CD14-positive monocyte (primary cell): ENCODE measurements at places on chromosomes 7 and 10. TPM values are rescaled to one million over a fixed set of nuclear protein-coding genes. Genes with fewer than 3 reads are reported as not detected.

The CLDN12 gene
- 0.32 TPM for polyA plus RNA-seq

The IFIT2 gene
- 7.5 and 9.7 TPM in 2 replicates for polyA plus RNA-seq

The NXPH1 gene
- polyA plus RNA-seq = not detected

The HOXA2 gene
- not detected for polyA plus RNA-seq

The SPDYE9 gene
- polyA plus RNA-seq = not detected

The EMX2 gene
- polyA plus RNA-seq = not detected

GRCh38 chr7:148847815-148848734, 36.0 kb downstream of the EZH2 start:
- no peak for DNase-seq

- no peak for DNase-seq
These were observed 37.0 kb upstream of the MXI1 start for GRCh38 chr10:110170142-110170971.

DNA sequence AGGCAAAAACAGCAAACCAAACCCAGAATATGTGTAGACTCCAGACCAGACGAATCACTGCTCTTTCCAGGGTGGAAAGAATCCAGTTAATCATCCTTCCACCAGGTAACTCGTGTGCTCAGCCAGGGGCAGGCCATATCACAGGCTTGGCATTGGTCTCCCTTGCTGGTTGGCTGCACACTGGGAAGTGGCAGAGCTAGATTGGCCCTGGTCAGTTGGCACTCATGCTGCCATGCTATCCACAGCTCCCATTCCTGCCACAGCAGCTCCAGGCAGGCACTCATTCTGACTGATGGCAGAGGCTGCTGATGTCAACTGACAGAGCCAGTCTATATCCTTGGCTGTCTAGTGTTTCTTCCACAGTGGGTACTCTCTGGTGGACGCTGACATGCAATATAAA, 9.7 kb upstream of the GDF10 start:
- no peak for DNase-seq

DNA sequence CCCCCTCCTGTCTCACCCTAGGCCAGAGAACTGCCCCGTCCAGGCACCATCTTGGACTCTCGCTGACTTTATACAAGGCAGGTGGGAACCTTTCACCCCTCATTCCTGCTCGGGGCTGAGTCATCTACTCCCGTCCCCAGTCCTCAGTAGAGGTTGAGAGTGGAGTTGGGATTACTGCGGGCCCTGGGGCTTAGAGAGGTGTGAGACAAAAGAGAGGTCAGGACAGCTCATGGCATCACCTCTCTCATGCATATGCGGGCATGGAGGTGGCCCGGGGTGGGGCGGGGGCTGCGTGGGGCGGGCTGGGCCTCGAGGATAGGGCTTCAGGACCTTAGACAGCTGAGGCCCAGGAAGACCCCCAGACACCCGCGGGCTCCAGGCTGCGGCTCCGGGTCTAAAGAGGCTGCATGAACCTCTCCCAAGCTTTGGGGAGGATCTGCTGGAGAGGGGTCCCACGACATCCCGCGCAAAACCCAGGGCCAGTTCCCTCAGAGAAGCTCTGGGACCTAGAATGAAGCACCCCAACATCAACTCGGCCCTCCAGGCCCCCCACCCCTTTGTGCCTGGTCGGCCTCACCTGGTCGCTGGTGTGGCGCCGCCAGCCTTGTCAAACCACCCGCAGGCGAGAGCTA, 317 bp downstream of the PDZD7 start:
- no peak for DNase-seq

DNA sequence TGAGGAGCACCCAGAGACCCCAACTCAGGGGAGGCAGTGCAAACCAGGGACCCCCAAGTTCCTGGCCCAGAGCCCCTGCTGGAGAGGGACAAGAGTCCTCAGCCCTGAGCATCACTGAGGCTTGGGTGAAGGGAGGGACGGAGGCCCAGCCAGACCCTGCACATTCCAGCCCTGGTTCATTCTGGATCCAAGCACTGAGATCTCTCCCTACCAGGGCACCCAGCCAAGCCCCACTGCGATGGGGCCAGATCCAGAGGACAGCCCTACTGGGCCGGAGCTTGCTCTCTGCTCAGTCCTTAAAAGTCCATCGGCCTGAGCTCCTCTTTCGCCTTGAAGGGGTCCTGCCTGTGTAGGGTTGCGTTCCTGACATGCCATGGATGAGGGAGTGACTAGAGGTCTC, 40.5 kb upstream of the RABGEF1 start:
- DNase-seq = no peak

- no peak for DNase-seq
These were observed 272.6 kb downstream of the CCSER2 start for GRCh38 chr10:84600947-84601346.

- DNase-seq = no peak
These were observed 11.3 kb upstream of the SLIT1 start for GRCh38 chr10:97197030-97197500.

- no peak for DNase-seq
These were observed 25.6 kb downstream of the CACUL1 start for GRCh38 chr10:118729200-118729599.

DNA sequence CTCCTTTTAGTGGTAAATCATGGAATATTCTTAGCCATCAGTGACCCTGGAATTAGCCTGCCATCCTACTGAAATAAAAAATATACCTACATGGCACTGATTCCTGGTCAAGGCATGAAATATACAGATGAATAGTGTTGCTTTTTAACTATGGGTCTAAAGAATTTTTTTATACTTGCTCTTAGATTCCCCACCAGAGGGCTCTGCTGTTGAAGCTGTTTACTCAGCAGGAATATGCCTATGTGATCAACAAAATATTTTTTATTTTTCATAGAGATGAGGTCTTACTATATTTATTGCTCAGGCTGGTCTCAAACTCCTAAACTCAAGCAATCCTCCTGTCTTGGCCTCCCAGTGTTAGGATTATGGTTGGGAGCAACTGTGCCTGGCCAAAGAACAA, 13.5 kb downstream of the ZC3HC1 start:
- no peak for DNase-seq

- DNase-seq = no peak
These were observed 203.3 kb downstream of the BUB3 start for GRCh38 chr10:123357421-123357930.

GRCh38 chr10:113853578-113854012, 287 bp downstream of the DCLRE1A start:
- no peak for DNase-seq

DNA sequence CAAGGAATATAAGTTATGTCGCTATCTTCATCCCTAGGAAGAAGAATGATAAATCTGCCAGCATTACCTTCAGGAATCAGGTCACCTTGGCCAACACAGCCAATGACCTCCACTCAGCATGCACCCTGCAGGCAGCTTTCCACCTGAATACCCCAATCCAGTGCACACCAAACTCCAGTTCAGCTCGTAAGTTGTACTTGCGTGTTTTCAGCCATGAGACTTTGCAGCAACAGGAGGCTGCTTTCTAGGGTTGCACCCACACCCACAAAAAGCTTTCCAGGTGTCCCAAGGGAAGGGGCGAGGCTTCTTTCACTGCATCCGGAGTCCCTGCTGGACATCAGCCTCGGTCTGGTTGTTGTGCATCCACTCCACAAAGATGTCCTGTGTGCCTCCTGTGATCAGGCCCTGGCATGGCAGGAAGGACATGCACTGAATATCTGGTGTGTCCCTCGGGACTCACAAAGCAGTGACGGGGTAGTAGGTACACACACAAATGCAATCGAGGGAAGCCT, 282.9 kb downstream of the GRID1 start:
- no peak for DNase-seq

DNA sequence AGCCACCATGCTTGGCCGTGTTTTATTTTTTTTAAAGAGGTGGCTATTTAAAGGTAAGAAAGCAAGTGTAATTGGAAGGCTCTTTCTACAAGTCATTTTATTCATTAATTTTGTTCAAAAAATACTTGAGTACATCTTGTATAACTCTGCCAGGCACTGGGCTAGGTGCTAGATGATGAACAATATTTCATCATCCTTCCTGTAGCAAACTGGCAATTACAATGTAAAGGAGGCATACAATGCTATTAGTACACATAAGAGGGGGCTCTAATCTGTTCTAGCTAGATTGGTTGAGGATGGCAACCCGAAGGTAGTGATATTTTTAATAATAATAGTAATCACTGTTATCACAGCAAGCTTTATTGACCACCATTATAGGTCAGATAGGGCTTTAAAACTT, 215.5 kb upstream of the KLF14 start:
- no peak for DNase-seq

- DNase-seq = no peak
These were observed 11.2 kb downstream of the ZFYVE27 start for GRCh38 chr10:97748116-97748515.

GRCh38 chr10:84608126-84608525, 279.7 kb downstream of the CCSER2 start:
- DNase-seq = no peak

- no peak for DNase-seq
These were observed 26.3 kb upstream of the CCDC7 start for GRCh38 chr10:32419615-32420014.

GRCh38 chr7:156473476-156474240, 166.9 kb upstream of the RNF32 start:
- DNase-seq = no peak

DNA sequence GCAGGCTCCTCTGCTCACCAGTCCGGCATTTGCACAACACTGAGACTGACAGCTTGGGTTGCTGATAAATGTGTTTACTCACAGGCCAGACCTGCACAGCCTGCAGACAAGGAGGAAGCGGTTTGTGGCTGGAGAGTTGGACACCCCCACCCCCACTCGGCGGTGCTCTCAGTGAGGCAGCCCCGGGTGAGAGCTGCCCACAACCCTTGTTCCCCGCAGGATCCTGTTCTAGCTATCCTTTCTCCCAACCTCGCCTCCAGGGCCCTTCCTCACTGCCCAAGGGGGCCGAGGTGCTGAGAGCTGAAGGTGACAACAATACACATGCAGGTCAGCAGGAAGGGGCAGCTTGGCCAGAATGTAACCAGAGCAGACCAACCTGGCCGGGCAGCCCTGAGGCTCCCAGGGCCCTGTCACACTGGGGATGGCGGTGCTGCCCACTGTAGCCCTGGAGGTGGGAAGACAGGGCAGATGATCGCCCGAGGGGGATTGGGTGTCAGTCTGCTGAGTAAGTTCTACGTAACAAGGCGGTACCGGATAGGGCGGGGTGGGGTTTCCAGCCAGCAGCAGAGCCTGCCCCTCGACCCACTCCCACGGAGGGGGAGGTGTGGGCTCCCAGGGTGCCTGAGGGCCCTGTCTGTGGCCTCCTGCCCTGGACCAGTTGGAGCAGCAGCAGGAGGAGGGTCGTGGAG, 2.1 kb upstream of the ADAM8 start:
- DNase-seq = peak; percentile 97

GRCh38 chr10:78263521-78263988, 229.9 kb downstream of the RPS24 start:
- DNase-seq = no peak

DNA sequence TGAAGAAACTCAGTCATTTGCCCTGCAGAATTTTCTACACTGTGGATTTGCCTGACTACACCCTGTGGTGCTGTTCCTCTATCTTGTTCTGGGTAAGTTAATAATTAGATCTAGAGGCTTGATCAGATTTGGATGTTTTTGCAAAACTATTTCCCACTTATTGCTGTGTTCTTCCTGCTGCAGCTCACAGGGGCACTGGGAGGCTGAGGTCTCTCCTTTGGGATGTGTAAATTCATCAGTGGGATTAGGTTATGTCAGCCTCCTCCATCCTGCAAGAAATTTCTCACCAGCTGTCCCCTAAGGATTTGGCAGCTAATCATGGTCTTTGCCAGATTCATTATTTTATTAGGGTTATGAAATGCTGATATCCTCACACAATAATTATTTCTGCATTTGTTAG, 148.1 kb upstream of the ZNF32 start:
- no peak for DNase-seq

- DNase-seq = no peak
These were observed 17.9 kb downstream of the TES start for GRCh38 chr7:116228241-116228640.

DNA sequence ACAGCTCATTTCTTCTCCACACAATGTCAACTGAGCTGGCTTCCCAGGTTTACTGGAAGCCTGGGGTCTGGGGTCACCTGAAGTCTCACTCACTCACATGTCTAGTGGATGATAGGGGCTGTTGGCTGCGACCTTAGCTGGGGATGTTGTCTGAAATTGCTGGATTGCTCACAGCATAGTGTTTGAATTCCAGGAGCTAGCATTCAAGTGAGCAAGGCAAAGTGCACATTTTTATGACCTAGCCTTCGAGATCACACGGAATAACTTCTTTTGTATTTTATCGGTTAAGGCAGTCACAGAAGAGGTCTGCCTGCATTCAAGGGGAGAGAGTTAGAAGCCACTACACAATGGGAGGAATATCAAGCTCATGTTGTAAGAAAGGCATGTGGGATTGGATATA, 3.6 kb downstream of the TEX47 start:
- no peak for DNase-seq

GRCh38 chr7:1640376-1641172, 29.5 kb upstream of the ELFN1 start:
- DNase-seq = no peak

DNA sequence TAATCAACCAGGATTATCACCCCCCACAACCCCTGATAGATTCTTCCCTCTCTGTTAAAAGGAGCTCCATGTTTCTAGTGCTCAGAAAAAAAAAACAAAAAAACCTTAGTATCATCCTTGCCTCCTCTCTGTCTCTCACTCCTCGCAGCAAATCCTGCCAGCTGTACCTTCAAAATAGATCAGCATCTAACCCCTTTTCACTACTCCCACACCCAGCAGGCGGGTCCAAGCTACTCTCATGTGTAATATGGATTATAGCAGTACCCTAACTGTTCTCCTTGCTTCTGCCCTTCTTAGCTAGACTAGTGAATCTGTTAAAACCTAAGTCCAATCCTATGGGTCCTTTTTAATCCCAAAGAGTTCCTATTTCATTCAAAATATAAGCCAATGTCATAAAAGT, 667.4 kb downstream of the MAGI2 start:
- DNase-seq = no peak

GRCh38 chr7:107907790-107908189, 16.8 kb downstream of the DLD start:
- peak; percentile 81 for DNase-seq

DNA sequence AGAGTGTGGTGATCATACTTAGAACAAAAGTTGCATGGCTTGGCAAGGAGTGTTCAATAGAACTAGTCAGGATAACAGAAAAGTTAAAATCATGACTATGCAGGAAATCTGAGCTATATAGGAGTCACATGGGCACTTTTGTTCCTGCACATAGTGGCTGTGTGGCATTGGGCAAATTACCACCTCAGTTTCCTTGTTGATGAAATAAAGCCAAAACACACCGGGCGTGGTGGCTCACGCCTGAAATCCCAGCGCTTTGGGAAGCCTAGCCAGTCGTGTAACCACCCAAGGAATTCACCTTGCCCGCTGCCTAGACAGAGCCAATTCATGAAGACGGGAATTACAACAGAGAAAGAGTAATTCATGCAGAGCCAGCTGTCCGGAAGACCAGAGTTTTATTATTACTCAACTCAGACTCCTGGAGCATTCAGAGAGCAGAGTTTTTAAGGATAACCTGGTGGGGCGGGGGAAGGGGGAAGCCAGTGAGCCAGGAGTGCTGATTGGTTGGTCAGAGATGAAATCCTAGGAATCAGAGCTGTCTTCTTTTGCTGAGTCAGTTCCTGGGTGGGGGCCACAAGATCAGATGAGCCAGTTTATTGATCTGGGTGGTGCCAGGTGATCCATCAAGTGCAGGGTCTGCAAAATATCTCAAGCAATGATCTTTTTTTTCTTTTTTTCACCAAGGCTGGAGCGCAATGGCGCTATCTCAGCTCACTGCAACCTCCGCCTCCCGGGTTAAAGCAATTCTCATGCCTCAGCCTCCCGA, 6.4 kb upstream of the MKRN1 start:
- DNase-seq = no peak

GRCh38 chr7:29139796-29140195, 6.5 kb downstream of the CPVL start:
- DNase-seq = peak; percentile 88
